ENCODE measurements at places on chromosomes 5 and 9. TPM values are rescaled to one million over a fixed set of nuclear protein-coding genes. Genes with fewer than 3 reads are reported as not detected.

DNA sequence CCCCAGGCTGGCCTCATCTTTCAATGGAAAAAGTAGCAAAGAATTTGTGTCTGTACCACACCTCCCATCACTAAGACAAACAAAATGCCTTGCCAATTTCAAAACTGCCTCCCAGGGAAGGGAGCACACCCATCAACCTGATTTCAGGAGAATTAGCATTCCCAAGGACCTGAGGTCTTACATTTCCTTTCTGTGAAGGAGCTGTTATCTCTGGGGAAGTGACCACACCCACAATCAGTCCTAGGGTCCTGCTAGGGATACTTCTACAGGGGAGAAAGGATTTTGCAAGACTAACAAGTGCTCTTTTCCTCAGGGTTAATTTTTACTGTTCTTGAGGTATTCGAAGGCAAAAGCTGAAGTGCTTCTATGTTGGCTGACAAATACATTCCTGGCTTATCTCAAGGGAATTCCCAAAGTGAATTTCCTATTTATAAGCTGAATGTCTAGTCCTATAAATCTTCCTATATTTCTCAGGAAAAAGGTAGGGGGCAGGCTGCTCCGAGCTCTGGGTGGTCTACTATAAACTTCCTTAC is 97.4 kb upstream of the ITGA1 start:
- H3K27ac ChIP-seq = no peak overlapping the region
- DNase-seq = no peak
- peaks cover 16% of the 10 kb centered on the region for H3K4me1 ChIP-seq
- no peak overlapping the region for H3K4me3 ChIP-seq
- no peaks in the 10 kb centered on the region for H3K27me3 ChIP-seq

DNA sequence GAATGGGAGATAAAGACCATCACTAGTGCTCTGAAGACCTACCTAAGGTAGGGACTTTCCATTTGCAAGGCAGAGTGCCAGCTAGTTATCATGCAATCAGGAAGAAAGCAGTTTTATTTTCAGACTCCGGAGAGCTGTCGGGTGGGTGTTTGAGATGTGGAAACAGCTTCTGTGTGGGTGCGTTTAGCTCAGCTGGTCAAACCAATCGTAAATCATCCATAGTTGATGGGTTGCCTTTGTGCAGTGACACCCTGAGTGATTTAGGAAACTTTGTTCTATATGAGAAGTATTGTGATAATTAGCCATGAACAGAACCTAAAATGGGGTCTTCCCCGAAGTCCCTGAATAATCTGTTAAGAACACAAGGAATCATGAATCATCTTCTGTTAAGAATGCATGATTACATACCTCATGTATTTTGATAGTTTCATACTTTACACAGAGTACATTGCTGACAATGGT is 284.3 kb downstream of the ARHGAP26 start:
- H3K27ac ChIP-seq = peak overlapping the region; percentile 25
- DNase-seq = no peak
- no peaks in the 10 kb centered on the region for H3K27me3 ChIP-seq

The C9 gene
- polyA plus RNA-seq = not detected

The SPINK4 gene
- polyA plus RNA-seq = not detected

GRCh38 chr5:156259618-156260017 is 67.3 kb upstream of the SGCD start:
- no peak overlapping the region for H3K4me3 ChIP-seq
- no peaks in the 10 kb centered on the region for H3K4me1 ChIP-seq
- DNase-seq = no peak
- H3K36me3 ChIP-seq = no peaks in the 10 kb centered on the region
